ENCODE measurements at places on chromosomes 11 and 22.
A peak's percentile ranks its signal among the peaks of the same experiment; 100 is the strongest.

- no peak for DNase-seq
These were observed 72.7 kb upstream of the TTC12 start for GRCh38 chr11:113241636-113242054.

DNA sequence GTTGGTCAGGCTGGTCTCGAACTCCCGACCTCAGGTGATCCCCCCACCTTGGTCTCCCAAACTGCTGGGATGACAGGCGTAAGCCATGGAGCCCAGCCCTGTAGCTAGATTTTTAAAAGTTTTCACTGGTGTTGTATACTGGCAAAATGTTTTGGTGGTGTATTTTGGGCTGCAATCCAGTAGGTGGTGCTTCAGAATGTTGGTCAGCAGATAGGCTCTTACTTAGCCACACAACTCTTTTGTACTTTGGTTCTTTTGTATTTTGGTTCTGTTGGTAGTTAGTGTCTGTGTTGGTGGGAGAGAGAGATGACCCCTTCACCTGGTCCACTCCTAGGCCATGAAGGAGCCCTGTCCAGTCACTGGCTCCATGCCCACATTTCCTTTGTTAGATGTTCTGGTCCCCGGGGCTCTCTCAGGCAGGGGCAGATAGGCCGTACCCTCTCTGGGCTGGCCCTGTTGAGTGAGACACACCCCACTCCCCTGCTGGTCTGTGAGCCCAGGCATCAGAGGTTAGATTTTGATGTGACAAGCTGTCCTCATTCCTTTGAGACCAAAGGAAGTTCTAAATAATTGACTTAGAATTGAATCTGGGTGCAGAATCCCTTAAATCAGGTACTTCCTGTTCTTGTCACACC lies 123.8 kb downstream of the DDX10 start:
- DNase-seq = no peak

GRCh38 chr11:62664405-62665074 lies 470 bp downstream of the C11orf98 start:
- DNase-seq = no peak

DNA sequence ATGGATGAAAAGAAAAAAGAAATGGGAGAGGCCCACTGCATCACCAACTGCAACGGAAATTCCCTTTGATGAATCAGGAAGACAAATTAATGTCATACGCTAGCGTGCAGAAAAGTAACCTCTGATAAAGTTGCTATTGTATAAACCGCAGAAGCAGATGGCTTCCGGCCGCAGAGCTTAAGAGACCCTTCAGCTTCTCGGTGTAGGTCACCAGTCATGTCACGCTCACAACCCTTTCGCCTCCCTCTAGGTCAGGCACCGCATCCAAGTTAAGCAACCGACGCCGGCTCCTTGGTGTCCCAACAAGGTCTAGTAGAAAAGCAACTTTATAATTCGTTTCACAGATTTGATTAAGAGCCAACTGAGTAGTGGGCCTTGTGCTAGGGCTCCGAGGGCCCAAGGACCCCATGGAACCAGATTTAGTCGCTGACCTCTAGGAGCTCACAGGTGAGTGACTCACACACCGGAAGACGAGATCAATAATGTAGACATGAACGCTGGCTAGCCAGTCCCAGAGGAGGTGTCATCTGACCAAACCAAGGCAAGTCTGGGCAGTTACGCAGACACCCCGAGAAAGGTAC lies 1.2 kb upstream of the ZFP91 start:
- peak; percentile 65 for DNase-seq

DNA sequence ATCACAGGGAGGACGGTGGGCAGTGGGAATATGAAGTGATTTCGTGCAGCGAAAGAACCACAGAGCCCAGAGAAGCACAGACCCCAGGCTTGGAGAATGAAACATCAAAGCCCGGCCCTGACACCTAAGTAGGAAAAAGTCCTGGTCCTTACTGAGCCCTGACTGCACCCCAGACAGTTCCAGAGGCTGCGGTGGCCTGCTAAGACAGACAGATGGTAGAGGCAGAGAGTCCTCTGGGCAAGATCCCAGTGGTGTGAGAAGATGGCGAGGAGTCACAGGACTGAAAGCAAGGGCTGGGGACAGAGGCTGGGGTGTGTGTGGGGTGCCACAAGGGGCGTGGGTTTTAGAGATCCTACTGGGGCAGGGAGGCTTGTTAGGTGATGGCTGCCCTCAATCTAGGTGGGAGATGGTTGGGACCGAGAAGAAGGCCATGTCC lies 3.7 kb downstream of the CBX6 start:
- DNase-seq = no peak

- DNase-seq = no peak
These were observed 16.1 kb downstream of the MS4A6E start for GRCh38 chr11:60343094-60343704.

- no peak for DNase-seq
These were observed at the start of gene CDHR5 for GRCh38 chr11:624705-625635. CDHR5 (minus strand) TSS chr11:624955; CDS start chr11:624902, 53 bp downstream.

DNA sequence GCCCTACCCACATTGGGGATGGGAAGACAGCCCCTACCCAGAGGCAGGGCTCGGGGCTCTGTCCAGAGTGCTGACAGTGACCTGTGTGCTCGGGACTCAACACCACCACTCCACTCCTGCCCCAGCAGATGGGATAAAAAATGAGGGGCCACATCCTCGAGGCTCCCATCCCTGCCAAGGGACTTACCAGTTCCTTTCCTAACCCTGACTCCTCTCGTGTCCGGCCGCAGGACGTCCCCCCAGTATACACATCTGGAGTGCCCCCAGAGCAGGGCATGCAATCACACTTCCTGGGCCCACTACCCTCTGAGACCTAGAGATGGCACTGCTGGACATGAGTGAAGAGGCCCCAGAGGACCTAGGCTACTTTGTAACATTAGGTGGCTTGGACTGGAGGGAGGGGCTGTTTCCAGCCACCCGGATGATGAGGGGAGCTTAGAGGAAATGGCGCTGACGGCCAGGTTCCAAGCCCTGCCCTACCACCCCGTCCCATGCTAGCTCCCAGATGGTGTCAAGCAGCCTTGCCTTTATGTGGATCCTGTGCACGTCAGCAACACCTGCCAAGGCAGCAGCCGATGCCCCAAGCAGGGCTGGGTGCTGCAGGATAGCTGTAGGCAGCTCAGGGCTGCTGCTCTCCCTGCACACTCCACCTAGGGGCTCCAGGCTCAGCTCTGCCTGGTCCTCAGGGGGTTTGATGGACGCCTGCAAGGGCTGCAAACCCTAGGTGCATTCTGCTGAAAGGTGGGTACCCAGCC lies 86.6 kb downstream of the DGCR2 start:
- no peak for DNase-seq

DNA sequence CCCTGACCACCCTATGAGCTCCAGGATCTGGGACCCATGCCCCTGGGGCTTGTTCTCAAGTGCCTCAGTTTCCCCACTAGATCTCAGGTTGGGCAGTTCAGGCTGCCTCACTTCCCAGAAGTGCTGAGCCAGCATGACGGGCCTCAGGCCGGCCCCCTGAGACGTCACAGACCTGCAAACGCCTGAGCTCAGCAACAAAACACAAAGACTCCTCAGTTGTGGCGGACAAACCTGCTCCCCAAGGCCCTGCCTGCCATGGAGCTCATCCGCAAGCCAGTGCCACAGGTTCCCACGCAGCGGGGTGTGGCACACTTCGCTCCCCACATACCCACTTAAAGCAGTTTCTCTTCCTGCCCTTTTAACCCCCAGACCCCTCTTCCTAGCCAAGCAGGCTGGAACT lies 45.2 kb downstream of the NECTIN1 start:
- no peak for DNase-seq

DNA sequence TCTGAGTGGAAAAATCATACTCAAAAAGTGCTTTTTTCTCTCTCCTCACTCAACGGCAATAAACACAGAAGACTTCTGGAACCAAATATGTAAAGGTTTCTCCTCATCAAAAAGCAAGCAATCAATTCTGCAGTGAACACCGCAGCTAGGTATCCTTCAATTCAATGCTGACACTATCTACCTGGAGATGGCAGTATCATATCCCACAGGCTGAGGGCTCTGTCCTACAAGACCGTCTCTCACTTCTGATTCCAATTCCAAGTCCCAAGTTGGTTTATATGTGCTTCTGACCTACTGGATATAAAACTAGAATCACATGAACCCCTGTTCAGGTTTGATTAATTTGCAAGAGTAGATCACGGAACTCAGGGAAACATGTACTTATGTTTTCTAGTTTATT lies 59.7 kb upstream of the LUZP2 start:
- DNase-seq = no peak

- no peak for DNase-seq
These were observed 5.4 kb upstream of the VPS51 start for GRCh38 chr11:65090628-65091027.

DNA sequence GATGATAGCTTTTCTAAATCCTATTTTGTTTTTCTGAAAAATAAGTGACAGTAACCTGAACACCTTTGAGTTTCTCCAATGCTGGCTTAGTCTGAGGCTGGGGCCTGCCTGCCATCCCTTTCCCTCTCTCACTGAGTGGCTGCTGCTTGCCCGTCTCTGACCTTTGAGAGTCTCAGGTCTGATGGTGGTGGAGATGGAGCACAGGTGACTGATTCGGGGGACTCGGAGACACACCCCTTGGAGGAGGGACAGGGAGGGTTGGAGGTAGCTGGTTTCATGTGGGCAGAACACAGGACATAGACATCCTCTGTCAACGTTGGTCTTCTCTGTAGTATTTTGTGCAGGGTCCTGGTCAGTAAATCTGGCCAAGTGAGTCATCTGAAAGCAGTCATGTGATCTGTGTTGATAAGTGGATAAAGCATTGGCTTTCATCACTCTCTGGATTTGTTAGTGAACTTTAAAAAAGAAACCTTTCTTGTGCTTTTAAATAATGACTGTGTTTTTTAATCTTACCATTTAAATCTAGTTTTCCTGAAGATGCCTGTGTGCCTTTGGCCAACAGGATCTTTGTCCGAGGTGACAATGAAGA lies 47.1 kb upstream of the CLDN5 start:
- no peak for DNase-seq

- no peak for DNase-seq
These were observed 213.0 kb upstream of the E2F8 start for GRCh38 chr11:19453651-19454257.

GRCh38 chr22:36351921-36352802 lies 35.6 kb downstream of the MYH9 start:
- DNase-seq = no peak

DNA sequence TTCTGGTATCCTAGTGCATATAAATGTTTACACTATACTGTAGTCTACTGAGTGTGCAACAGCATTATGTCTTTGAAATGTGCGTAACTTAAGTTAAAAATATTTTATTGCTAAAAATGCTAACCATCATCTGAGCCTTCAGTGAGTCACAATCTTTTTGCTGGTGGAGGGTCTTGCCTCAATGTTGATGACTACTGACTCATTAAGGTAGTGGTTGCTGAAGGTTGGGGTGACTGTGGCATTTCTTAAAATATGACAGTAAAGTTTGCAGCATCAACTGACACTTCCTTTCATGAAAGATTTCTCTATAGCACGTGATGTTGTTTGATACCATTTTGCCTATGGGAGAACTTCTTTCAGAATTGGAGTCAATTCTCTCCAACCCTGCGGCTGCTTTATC lies 8.5 kb upstream of the CREBZF start:
- DNase-seq = no peak

- no peak for DNase-seq
These were observed 344.3 kb downstream of the AASDHPPT start for GRCh38 chr11:106421676-106422292.

DNA sequence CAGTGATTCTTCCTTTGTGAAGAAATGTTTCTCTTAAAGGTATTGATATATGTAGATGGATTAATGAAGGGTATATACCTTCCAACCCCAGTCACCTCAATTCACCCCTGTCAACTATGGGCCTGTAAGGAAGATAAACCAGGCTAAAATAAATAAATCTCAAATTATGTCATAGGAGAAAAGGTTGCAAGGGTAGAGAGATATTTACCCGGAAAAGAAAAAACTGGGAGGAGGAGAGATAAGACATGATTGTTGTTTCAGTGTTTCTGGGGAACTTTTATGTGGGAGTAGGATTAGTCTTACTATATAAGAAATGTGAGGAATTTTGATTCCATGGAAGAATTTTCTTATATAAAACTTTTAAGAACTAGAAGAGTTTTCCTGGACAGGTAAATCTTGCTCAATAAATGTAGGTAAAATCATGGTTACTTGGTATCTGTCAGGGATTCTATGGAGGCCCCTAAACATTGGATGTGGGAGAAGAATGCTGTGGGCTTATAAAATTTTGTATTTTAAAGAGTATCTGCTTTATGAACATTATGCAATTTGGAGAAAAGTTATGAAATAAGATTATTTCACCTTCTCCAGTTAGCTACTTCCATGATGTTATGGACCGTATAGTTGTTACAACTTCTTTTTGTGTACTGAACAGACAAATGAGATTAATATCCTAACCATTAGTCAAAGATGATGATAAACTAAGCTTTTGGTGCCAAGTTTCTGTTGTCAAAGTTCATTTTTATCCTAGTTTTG lies 6.4 kb downstream of the YAP1 start:
- no peak for DNase-seq

DNA sequence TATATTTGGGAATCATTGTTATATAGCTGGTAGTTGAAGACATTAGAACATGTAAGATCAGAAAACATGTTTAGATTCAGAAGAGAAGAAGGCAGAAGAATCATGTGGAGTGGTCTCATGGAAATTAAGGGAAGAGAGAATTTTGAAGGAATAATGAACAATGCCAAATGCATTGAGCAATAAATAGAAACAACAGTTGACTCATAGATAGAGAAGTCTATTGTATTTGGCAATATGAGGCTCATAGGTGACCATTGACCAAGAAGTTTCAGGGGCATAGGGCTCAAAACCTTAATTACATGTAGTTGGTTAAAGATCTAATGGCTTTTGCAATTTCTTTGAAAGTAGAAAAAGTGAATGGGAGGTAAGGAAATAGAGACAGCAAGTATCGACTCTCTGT lies 123.9 kb downstream of the PAX6 start:
- no peak for DNase-seq

DNA sequence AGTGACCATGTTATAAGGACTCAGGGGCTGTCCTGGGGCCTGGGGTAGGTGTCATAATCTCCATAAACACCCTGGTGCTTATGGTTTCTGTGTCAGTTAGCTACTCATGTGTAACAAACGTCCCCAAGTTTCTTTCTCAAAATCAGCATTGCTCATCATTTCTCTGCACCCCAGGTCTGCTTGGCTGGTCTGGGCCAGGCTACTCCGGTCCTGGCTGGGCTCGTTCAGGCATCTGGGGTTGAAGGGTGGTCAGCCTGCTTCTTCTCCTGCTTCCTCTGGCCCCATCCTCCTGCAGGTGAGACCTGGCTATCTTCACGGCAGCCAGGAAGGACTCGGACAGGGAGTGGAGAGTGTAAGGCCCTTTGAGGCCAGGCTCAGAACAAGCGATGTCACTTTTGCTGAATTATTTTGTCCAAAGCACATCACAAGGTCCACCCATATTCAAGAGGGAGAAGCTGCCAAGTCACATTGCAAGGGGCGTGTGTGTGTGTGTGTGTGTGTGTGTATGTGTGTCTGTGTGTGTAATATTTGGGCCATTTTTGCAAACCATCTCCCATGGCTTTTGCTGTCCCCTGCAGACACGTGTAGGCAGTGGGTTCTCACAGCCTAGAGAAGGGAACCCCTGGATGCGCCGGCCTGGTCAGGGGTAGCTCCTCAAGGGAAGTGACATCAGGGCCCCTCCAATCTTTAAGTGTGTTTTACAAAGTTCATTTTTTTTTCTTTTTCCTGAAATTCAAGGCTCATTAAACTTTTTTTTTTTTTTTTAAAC lies 535.8 kb downstream of the TBC1D22A start:
- DNase-seq = no peak
